Posterior vena cava (tissue), 2 donors: ENCODE measurements at places on chromosomes 5 and 9.

GRCh38 chr9:136172412-136173079 is 32.4 kb downstream of the LHX3 start:
- DNase-seq, result no peak

DNA sequence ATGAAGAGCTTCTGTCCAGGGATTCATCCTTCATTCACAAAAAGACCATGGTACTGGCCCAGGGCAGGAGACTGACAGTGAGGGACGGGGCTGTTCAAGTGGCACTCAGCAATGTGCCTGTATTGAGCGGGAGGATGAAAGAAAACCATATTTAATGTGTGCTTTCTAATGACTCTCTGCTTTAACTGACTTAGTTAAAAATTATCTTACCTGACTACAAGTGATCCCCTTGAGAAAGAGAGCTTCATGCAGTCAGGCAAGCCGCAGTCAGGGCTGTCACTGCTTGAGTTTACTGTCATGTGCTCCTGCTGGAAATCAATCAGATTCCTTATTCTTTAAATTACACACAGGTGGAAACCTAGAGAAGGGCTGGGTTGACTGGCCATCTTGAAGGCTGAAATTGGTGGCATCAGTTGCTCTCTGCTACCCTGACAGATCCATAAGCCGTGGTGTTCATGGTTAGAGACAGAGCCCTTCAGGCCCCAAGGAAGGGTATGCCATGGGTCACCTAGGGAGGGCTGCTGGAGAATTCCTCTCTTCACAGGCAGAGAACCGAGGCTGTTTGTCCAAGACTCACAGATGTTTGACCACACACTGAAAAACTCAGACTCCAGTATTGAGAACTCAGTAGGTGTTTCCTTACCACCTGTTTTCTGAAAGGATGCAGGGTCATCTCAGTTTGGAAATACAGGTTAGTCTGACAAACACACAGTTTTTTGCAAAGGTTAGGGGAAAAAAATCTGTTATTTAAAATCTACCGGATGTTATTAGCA is 70.9 kb downstream of the TRIO start:
- DNase-seq, result no peak

DNA sequence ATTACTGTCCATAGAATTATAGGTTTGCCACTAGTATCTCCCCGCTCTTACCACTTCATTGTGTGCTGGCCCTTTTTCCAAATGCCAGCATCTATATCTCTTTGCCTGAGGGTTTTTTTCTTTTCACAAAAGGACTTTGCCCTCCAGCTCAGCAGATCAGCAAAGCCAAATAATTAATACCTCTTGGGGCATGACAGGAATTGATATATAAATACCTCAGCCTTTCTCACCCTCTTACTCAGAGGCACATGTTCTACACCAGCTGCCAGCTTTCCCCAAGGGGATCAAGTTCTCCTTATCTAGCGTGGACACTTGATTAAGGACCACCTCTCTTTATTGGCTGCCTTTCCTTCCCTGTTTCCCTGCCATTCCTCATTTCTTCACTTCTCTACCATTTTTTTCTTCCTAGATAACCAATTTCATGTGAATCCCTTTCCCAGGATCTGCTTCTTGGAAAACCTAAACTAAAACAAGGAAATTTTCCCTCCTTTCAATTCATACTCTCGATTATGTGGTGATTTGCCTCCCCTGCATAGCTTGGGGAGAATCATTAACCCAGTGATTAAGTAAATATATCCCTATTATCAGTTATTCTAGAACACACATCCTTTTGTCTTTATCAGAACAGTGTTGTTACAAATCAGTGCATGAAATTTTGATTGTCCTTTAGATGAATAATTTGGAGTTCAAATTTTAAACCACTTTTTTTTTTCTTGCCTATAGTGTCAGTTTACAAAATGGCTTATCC is 6.9 kb upstream of the NUDT12 start:
- no peak for DNase-seq

DNA sequence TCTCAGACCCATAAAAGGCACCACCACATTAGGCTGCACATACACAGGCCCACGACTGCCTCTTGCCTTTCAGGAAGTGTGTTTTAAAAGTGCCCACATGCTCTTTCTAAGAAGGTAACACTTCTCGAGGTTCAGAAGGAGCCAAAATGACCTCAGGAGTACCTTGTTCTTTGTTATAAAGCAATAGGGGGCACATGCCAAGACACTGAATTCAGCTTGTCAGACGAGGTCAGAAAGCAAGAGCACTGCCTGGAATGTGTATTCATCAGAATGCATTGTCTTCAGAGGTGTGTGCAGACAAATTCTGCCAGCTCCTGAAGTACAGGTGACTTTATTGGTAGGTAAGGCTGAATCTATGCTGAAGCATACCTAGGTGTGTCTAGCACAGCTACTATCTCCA is 114.5 kb upstream of the IRX1 start:
- no peak for DNase-seq

GRCh38 chr9:95963659-95964058 is 88.2 kb downstream of the ERCC6L2 start:
- DNase-seq, result no peak

GRCh38 chr5:172839669-172840431 is 5.8 kb downstream of the ERGIC1 start:
- DNase-seq, result no peak

- DNase-seq, result no peak
These were observed 389.1 kb upstream of the ST8SIA4 start for GRCh38 chr5:101292199-101292598.

GRCh38 chr5:168672016-168672415 is 92.8 kb upstream of the PANK3 start:
- no peak for DNase-seq

DNA sequence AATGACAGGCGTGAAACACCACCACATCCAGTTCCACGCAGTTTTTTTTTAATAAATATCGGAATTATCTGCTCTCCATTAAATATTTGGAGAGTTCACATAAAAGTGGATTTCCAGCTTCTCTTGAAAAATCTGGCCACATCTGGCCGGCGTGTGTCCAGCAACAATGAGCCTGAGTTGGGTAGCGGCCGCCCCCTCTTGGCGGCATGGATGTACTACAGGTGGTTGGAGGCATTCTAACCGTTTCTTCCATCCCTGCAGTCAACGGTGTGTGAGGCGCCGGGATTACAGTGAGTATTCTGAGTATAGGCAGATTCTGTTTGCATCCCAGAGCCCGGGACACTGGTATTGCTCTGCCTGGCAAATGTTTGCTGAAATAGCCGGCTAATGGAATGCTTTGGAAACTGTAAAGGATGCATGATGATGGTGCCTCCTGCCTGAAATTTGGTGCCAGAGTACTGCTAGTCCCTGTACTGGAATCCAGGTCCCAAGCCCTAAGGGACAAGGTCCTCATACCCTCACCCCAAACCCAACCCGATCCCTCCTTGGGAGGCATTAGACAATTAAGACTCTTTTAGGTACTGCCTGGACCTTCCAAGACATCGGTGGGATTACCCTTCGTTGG is 13.6 kb upstream of the GM2A start:
- DNase-seq, result peak; percentile 95

- peak; percentile 66 for DNase-seq
These were observed 28.3 kb downstream of the PAEP start for GRCh38 chr9:135589596-135590485.

DNA sequence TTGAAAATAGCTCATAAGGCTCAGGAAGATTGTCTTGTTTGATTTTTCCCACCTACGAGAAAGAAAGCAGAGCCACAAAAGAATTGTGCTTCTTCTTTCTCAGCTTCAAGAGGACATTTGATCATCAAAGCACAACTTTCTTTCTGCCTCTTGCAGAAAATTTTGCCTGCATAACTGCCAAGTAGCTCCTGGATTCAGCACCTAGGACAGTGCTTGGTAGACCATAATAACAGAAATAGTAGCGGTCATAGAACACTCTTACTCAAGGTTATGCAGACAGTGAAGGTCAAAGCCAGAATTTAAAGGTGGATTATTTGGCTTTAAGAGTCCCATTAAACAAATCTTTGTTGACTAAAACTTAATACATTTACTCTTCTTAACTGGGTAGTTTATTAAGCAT is 594.7 kb upstream of the CCNG1 start:
- DNase-seq, result no peak

GRCh38 chr5:74040065-74040551 is 414.1 kb downstream of the ARHGEF28 start:
- no peak for DNase-seq

DNA sequence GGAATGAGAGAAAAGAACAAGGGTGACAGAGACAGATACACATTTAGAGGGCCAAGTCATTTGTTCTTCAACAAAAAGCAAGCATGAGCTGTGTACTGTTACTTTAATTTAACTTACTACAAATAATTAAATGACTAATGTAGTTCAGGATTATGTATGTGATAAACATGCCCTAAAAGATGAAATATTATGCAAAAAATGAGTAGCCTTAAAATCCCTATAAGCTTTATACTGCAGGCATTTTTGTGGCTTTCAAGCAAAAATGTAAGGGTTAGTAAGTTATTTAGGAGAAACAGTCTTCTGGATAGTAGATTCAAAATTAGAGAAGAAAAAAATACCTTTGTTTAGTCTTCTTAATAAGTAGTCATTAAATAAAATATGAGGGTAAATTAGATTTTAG is 431.2 kb downstream of the CSNK1G3 start:
- no peak for DNase-seq

DNA sequence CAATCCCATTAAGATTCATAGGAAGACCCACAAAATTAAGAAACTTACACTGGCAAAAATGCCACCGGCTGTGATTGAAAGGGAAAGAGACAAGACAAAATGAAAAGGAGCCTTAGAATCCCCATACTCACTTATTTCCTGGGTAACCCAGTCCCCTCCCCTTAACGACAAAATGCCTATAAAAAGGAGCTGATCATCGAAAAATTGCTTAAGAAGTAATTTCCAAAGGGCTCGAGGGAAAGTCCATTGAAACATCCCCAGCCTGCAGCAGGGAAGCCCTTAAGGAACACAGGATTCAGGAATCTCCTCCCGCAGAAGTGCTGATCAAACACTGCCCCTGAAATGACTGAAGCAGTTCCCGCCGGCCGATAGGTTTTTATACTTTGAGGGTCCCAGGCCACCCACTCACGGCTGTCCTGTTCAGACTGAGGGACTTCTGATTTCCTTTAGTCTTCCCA is 677 bp upstream of the ZNF79 start:
- DNase-seq, result no peak

DNA sequence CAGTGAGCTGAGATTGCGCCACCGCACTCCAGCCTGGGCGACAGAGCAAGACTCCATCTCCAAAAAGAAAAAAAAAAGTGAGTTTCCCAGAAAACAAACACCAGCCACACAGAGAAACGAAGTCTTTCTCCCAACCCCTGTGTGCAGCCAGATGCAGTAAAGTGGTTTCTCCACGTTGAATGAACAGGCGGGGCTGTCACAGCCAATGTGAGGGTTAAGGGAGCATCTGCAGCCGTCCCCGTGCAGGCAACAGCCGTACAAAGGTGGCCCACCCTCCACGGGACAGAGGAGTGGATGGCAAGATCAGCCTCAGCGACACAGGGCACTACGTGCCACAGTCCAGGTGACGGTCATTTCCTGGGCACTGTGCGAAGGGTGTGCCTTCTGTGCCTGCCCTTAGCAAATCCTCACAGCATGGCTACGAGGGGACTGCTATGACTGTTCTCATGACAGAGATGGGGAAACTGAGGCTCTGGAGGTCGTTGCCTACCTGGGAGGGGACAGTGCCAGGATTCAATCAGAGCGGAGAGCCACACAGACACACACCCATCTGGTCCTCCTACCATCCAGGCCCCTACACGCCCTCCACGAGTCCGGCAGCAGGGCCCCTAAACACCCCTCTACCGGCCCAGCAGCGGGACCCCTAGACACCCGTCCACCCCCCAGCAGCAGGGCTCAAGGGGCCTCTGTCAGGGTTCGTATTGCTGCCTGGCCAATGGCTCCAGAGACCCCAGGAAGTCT is 2.3 kb downstream of the VAV2 start:
- DNase-seq, result peak; percentile 75

- peak; percentile 83 for DNase-seq
These were observed 448 bp downstream of the RELL2 start for GRCh38 chr5:141637123-141637766.

DNA sequence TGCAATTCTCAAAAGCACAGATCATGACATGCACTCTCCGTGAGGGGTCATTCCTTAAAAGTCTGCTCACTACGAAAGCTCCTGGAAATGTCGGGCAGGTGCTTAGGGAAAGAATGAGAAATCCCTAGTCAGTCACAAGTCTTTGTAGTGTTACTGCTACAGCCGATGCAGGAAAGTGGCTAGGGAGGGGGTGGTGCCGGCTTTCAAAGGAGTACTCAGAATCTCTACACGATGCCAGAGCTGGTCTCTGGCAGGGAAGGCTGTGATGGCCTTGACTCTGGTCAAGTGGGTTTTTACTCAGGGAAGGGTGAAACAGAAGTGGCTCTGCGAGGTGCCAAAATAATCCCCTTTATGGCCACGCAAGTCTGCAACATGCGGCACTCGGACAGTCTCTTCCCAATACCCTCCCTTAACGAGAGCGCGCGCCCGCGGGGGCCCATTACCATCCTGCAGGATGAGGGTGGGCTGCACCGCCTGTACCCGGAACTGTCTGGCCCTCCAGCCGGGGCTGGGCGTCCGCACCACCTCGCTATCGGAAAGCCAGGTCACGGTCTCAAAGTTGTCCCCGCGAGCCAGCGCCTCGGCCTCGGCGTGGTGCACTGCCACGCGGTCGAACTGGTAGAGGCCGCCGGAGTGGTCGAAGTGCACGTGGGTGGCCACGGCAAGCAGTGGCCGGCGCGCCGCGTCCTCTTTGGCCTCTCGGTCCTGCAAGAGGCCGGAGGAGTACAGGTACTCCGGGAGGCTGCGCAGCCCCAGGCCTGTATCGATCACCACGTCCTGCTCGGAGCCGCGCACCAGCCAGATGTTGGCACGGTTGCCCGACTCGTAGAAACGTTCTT is 956 bp downstream of the MBLAC2 start:
- DNase-seq, result peak; percentile 86

DNA sequence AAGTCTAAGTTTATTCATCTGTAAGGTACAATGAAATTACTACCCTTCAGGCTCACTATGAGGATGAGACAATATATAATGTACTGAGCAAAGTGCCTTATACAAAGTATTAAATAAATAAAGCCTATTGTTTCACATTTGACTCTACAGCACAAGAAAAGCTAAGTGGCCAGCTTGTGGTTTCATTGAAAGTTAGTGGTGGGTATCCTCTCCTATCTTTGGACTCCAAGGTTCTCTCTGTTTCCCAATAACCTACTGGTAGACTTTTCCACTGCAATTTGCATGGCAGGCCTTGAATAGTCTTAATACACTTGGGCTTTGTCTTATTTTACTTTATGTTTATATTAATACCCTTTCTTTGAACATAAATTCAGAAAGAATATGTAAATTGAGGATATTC is 262.7 kb downstream of the DEPDC1B start:
- no peak for DNase-seq

GRCh38 chr9:69976152-69976551 is 67.5 kb upstream of the MAMDC2 start:
- no peak for DNase-seq
